Mammary epithelial cell (primary cell): ENCODE measurements at places on chromosomes 11 and 22. TPM values are rescaled to one million over a fixed set of nuclear protein-coding genes. Genes with fewer than 3 reads are reported as not detected.

DEPDC7 gene
- polyA plus RNA-seq = 5.7 TPM

INS gene
- polyA plus RNA-seq = not detected

C11orf86 gene
- not detected for polyA plus RNA-seq

SPA17 gene
- 10.8 TPM for polyA plus RNA-seq

CHRM1 gene
- polyA plus RNA-seq = not detected

ZBTB16 gene
- 0.48 TPM for polyA plus RNA-seq

OLFML1 gene
- not detected for polyA plus RNA-seq
